Hematopoietic multipotent progenitor cell treated with erythropoietin and hydrocortisone succinate and interleukin-3 and kit ligand, for 15 days (in vitro differentiated cells): ENCODE measurements at places on chromosomes 11 and 22.
A peak's percentile ranks its signal among the peaks of the same experiment; 100 is the strongest.

DNA sequence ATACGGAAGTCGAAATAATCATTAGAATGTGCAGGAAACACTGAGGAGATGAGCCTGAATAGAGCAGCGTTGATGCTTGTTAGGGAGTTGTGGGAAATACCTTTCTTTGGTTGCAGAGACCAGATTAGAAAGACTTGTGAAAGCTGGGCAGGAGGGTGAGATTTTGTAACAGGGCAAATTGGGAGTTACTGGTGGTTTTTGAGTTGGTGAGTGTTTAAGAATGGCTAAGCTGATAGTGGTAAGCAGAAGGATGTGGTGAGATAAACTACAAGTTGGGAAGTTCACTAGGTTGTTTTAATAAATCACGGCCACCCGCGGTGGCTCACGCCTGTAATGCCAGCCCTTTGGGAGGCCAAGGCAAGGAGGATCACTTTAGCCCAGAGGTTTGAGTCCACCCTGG lies 34.4 kb downstream of the MCAM start:
- DNase-seq, result no peak

GRCh38 chr11:6735306-6735705 lies 36.5 kb downstream of the OR2AG2 start:
- no peak for DNase-seq

- DNase-seq, result peak; percentile 69
Measured at GRCh38 chr22:30968015-30968923, at the start of gene MORC2. Gene MORC2 (minus strand): TSS chr22:30968774. CDS start chr22:30967889, 885 bp downstream.

- DNase-seq, result no peak
Measured at GRCh38 chr11:12343526-12343925, 33.8 kb upstream of the PARVA start.

DNA sequence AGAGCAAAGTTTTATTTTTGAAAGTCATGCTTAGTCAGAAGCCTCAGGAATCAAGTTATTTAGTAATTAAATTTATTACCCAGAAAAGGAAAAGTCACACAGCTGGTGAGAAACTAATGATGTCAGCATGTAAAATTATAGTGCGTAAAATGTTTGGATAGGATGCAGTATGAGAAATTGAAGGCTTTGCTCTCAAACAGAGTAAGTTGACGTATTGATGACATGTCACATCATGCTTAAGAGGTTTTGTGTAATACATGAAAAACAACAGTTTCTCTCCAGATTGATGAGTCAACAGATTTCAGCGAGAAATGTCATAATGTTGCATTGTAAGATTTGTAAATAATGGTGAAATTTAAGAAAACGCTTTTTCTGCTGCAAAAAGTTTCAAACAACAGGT lies 769.8 kb downstream of the METTL15 start:
- DNase-seq, result no peak

- DNase-seq, result no peak
Measured at GRCh38 chr22:39362932-39363331, 13.1 kb downstream of the SYNGR1 start.

DNA sequence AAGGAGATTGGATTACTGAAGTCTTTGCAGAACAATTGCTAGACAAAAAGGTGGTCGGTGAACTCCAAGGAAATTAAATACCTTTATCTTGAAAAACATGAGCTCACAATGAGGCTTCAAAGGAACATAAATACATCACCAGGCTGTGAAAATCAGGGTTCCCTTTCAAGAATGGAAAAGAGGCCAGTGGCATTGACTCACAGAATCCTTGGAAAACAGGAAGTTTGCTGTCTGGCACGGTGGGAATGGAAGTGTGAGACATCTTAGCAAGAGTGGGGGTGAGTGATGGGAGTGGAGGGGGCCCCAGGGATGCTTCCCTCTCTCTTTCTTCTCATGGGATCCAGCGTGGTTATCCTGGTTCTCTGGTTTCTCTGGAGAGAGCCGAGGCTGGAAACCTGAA lies 48.9 kb upstream of the TBCEL start:
- no peak for DNase-seq

GRCh38 chr11:32154275-32154674 lies 63.4 kb downstream of the RCN1 start:
- no peak for DNase-seq

GRCh38 chr11:70603756-70604211 lies 205.5 kb downstream of the CTTN start:
- DNase-seq, result no peak

DNA sequence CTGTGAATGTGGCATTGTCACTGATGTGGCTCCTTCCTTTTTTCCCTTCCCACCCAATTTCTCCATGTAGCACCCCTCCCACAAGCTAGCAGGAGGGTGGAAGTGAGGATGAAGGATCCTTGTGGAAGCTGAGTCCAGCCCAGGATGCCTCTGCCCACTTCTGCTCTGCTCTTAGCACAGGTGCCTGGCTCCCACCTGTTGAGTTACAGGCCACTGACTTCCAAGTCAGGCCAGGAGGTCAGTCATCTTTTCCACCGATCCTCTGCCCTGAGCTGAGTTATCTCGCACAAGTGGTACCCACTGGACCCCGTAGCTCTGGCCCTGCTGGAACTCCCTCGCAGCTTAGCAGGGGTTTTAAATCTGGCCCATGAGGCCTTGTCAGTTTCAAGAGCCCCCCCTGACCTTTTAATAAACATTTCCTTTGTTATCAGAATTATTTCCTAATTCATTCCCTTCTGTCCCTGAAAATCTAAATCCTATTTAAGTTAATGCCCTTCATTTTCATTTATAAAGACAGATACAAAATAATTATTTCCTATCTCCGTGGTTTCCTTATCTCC lies 125.3 kb upstream of the CADM1 start:
- DNase-seq, result no peak

DNA sequence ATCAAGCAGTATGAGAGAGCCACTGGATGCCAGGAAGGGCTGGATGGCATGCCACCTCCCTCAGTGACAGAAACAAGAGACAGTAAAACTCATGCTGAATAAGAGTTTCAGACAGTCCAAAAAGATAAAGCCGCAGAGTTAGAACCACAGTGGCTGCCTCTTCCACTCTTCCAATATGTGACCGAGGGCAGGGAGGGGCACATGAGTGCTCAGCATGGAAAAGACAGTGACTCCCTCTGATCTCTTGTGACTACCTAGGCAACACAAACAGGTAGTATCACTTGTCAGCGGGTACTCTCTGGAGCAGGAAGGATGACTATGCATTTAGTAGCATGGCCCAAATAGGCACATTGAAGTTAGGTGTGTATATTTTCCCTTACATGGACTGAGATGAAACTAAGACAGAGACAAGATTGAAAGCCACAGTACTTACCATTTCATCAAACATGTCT lies 295.4 kb downstream of the CADM1 start:
- DNase-seq, result no peak

GRCh38 chr11:118318581-118319336 lies 14.2 kb downstream of the CD3E start:
- no peak for DNase-seq

DNA sequence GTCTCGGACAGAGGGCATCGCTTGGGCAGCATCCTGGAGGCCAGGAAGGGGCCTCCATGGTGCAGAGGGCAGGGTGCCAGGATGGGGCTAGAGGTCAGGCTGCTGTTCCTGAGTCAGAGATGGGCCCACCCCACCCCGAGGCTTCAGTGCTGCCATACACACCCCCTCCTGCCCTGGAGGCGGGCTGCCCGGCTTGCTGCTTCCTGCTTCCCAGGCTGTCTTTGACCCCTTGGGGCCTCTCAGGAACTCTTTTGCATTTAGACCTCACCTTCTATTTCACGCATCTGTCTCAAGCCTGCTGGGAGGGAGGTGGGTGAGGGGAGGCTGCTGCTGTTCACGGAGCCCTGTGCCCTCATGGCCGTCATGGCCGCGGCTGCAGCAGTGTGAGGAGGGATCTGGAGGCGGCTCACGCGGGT lies 6.6 kb upstream of the GRAMD4 start:
- DNase-seq, result no peak

DNA sequence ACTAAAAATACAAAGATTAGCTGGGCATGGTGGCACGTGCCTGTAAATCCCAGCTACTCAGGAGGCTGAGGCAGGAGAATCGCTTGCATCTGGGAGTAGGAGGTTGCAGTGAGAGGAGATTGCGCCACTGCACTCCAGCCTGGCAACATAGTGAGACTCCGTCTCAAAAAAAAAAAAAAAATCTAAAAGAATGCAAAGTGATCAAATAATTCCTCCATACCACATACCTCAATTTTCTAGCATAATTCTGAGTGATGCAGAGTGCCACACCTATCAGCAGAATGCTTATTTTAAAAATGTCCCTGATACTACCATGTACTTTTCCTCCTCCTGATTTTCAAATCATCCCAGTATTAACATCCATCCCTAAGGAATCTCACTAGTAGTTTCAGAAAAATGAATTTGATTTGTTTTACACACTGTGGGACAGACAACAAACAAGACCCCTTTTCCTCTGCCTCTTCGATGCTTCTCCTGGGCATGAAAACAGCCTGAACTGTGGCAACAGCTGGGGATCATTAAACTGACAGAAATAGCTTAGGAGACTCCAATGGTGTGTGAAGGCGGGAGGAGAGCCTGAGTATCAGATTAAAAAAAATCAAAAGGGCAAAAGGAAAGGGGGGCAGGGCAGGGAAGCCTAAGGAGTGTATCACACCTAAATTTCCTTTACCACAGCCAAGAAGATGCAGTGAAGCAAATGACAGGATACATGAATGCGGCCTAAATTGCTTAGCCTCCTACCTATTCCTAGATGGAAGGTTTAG lies 114.7 kb downstream of the SGSM3 start:
- no peak for DNase-seq

- no peak for DNase-seq
Measured at GRCh38 chr11:130473795-130474377, 25.4 kb downstream of the ADAMTS15 start.

- DNase-seq, result no peak
Measured at GRCh38 chr11:119486691-119487259, 63.8 kb upstream of the THY1 start.
